ENCODE measurements at places on chromosomes 5 and 9.

GRCh38 chr5:170100066-170100943 is 5.4 kb upstream of the FOXI1 start:
- DNase-seq = peak; percentile 86

- DNase-seq = no peak
Observed at GRCh38 chr9:129906298-129906697, 71.0 kb downstream of the USP20 start.

GRCh38 chr9:91162784-91163443 is 198.8 kb downstream of the AUH start:
- peak; percentile 53 for DNase-seq

GRCh38 chr5:105230516-105231157 is 1668.0 kb upstream of the NUDT12 start:
- DNase-seq = no peak

DNA sequence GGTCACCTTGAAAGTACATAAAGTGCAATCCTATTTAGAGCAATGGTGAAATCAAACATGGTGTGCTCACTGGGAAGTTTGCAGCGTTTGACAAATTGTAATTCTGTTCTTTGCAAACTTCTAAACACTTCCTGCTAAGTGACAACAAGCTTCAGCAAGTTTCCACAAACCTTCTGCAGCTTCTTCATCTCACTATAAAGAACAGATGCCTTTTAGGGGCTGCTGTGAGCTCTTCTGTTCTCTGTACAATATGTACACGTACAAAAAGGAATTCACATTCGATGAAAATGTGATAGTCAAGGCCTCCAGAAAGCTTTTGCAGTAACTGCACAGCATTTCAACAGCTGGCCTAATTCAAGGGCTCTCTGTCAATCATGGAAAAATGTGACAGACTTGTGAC is 543.1 kb downstream of the CETN3 start:
- DNase-seq = no peak

- no peak for DNase-seq
Observed at GRCh38 chr5:54758038-54758437, 227.4 kb downstream of the ESM1 start.

- no peak for DNase-seq
Observed at GRCh38 chr5:37206736-37207135, 42.4 kb downstream of the CPLANE1 start.

GRCh38 chr5:179609834-179610108 is 13.7 kb downstream of the HNRNPH1 start:
- DNase-seq = no peak

GRCh38 chr9:134243778-134244467 is 79.6 kb upstream of the RNU6ATAC start:
- DNase-seq = no peak

DNA sequence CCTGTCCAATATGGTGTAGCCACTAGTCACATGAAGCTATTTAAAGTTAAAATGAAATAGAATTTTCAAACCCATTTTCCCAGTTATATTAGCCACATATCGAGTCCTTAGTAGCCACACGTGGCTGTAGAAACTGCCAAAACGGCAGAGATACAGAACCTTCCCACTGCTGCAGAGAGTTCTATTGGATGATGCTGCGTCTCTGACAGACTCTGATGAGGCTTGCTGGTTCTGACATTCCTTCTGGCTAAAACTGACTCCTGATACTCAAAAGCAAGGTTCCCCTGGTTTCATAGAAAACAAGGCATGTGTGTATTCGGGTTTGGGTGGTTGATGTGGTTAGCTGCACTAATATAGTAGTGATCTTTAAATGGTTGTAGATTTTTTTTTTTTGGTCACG is 91.5 kb downstream of the TLE4 start:
- no peak for DNase-seq

DNA sequence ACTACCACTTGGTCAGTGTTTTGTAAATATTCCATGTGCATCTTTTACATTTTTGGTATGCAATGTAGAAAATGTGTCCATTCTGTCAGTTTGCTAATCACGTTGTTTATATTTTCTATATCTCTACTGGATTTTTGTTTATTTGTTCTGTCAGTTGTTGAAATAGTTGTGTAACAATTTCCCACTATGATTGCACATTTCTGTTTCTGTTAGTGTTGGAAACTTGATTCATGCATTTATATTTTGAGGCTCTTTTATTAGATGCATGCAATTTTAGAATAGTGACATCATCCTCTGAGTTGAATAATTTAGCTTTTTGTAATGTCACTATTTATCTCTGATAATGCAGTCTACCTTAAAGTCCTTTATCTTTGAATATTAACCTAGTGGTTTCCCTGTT is 25.8 kb upstream of the LECT2 start:
- DNase-seq = no peak

- DNase-seq = peak; percentile 56
Observed at GRCh38 chr9:75891277-75891741, 836 bp downstream of the PCSK5 start.

Measured in head of caudate nucleus (tissue), 42 donors.